ENCODE measurements at places on chromosomes 2 and 18.

GRCh38 chr2:126753501-126754212 lies 97.7 kb downstream of the GYPC start:
- no peak for DNase-seq

DNA sequence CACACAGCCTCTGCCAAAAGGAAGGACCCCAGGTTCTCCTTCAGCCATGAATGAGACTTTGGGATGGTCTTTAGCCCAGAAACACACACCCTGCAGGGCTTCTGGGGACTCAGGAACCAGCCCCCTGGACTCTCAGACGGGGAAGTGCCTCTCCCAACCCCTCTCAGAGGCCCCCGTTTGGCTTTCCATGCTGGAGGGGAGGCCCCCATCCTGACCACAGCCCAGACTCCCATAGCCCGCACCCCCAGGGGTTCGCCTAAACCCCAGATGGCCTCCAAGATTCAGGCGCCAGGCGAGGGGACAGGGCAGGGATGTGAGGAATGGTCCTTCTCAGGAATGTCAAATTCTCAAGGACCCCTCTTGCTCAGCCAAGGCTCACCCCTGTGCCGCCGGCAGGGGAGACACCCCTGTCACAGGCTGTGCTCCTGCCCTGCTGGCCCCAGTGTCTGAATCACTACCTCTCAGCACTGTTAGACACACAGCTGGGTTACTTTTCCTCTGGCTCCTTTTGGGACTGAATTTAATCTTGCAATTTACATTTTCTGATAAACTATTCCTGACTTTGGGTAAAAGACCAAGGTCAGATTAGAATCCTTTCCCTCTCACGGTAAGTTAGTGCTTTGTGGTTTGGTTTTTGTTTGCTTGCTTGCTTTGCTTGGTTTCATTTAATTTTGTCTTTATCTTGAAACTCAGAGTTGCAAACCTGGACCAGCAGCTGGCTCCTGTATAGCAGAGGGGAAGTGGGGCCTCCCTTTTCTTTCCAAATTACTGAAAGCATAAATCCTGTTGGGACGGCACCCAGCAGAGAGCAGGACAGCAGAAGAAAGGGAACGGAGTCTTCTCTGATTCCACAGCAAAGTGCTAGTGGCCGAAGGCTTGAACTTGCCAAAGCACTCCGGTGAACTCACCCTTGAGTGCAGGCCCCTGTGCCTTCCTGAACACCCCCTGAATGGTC lies 198.9 kb upstream of the RAB6C start:
- DNase-seq: no peak

DNA sequence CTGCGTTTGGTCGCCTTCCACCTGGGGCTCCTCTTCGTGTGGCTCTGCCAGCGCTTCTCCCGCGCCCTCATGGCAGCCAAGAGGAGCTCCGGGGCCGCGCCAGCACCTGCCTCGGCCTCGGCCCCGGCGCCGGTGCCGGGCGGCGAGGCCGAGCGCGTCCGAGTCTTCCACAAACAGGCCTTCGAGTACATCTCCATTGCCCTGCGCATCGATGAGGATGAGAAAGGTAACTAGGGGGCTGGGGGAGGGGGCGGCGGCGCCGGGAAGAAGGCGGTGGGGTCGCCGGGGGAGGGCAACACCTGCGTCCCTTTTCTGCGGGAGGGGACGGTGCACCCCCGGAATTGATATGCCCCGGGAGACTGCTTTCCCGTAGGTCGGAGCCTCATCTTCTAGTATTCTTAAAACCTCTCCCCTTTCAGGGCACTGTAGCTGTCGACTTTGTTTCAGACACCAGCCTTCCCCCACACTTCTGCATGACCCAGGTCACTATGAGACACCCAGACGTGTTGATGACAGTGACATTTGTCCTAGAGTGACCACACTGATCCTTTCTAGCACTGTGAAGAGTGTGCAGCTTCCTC lies 755 bp downstream of the SPAST start:
- peak; percentile 58 for DNase-seq

GRCh38 chr2:28310107-28310506 lies 82.6 kb upstream of the FOSL2 start:
- no peak for DNase-seq

DNA sequence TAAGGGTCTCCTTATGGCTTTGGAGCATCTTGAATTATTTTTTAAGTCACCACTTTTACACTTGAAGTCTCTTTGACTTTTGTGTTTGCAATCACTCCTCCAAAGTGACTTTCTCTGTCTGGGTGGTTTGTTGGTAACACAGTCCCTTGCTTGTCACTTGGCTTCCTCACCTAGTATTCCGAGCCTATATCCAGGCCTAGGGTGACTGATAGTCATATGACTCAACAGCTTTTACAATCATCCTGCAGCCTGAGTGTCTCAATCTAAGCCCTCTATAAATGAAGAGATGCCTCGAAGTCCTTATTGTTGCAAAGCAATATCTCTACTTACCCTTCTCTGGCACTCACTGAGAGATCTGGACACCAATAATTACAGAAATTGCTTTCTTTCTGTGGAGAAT lies 53.9 kb upstream of the SETBP1 start:
- no peak for DNase-seq

DNA sequence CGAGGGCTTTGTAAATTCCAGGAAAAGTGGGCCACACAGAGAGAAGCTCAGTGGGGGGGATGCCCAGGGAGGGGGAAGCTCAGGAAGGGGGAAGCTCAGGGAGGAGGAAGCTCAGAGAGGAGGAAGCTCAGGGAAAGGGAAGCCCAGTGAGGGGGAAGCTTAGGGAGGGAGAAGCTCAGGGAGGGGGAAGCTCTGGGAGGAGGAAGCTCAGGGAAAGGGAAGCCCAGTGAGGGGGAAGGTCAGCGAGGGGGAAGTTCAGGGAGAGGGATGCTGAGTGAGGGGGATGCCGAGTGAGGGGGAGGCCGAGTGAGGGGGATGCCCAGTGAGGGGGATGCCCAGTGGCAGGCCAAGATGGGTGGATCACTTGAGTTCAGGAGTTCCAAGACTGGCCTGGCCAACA lies 821 bp upstream of the CHRNG start:
- no peak for DNase-seq

DNA sequence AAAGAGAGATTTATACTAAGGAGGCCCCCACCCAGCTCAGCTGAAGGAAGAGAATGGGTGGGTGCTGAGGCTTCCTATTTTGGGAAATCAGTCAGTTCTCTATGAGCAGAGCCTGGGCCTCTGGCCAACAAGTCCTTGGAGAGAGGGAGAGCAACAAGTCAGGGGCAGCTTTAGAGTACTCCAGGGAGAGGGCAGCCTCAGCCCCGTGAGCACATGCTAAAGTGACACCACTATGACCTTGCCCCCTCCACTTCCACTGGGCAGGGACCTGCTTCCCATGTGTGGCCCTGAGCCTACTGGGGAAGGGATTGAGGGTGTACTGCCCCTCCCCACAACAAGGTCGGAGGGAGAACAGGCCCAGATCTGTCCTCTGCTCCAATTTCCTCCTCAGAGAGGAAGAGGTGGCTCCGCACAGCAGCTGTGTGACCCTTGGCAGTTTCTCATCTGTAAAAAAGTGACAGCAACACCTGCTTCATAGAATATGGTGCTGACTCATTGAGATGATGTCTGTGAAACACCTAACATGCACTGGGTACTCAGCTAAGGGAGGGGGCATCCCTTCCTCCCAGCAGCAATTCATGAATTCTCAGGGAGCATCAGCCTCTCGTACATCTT lies 72.9 kb downstream of the CLHC1 start:
- DNase-seq: peak; percentile 33

DNA sequence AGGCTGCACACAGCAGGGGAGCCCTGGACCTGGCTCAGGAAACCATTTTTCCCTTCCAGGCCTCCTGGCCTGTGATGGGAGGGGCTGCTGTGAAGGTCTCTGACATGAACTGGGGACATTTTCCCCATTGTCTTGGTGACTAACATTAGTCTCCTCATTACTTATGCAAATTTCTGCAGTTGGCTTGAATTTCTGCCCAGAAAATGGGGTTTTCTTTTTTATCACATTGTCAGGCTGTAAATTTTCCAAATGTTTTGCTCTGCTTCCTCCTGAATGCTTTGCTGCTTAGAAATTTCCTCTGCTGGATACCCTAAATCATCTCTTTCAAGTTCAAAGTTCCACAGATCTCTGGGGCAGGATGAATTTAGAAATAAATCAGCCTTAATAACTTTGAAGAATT lies 78.2 kb downstream of the EHBP1 start:
- no peak for DNase-seq

DNA sequence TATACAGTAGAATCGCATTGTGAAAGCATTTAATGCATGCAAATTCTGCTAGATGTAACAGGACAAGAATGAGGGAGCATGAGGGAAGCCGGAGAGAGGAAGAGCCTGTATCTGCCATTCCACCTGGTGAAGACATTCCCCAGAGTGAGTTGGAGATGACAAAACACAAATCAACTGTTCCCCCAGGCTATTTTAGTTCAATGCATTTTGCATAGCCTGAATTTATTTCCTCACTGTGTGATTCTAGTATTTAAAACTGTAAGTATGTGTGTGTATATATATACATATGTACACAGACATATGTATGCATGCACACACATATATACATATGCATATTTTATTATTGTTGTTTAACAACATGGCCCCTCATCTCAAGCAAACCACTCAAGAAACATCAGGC lies 54.7 kb downstream of the CCDC68 start:
- DNase-seq: no peak

GRCh38 chr2:224284134-224284946 lies 117.6 kb downstream of the FAM124B start:
- DNase-seq: peak; percentile 4

- no peak for DNase-seq
Observed at GRCh38 chr2:174338671-174339560, 4.2 kb downstream of the SP9 start.

GRCh38 chr2:20403774-20404312 lies 43.0 kb upstream of the RHOB start:
- DNase-seq: no peak

DNA sequence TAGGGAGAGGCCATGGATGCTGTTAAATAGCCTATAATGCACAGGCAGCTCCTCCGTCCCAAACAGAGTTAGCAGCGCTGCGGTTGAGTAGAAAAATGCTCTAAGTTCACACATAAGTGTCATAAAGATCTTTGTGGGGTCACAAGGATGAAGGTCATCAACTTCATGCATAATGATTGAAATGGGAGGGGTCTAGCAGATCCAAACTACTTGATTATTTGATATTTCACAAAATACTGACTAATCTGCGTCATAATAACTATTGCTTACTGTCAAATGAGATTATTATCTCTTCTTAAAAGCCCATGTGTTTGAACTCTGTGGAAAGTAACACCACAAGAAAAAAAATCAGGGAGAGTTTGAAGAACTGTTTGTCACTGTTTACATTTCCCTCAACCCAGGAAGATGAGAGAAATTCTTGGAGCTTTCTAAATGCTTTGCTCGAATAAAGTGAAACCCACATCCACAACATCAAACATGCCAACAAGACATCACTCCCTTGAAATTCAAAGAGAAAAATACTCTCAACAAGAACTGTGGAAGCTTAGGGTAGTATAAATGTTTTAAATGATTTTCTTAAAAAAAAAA lies 50.5 kb upstream of the CREB1 start:
- DNase-seq: no peak

GRCh38 chr18:55031979-55032378 lies 72.7 kb upstream of the CCDC68 start:
- DNase-seq: no peak

DNA sequence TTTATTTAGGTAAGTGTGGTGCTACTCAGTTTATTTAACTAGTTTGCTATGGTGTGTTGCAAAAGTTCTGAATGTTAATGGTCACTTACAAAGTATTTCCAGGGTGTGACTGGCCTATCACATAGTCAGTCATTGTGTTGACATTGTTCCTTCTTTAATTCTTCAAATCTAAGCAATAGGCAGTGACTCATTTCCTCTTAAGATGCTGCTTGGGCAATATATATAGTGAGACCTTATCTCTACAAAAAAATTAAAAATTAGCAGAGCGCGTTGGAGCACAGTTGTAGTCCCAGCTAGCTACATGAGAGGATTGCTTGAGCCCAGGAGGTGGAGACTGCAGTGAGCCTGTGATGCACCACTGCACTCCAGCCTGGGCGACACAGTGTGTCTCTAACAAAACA lies 5.8 kb upstream of the CCDC88A start:
- DNase-seq: no peak

DNA sequence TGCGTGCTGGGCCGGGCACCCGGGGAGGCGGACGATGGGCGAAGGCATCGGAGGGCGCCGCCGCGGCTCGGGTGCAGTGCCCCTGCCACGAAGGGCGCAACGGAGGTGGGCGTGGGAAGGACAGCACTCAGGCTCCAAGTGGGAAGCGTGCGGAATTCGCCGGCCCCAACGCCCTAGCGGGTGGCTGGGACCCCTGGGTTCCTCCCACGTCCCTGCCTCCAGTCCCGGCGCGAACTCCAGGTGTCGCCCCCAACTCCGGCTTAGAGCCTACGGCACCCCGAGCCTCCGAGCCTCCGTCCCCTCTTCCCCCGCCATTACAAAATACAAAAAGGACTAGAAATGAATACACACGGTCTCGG lies 1.3 kb downstream of the CYP27C1 start:
- DNase-seq: no peak

DNA sequence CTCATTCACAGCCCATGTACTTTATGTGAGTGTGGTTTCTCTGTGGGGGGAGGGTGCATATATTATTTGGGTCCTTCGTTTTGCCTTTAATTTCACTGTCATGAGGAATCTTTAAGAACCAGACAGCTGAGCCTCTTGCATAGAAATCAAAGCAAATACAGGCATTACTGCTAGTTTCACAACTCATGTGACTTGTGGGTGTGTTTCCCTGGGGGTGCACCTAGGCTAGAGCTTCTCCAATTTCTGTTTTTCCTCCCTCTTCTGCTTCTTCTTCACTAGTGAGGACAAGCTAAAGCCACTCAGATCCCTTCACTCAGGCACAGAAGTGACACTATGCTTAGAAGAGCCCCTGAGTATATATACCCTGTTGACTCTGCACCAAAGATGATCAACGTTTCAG lies 131.4 kb downstream of the ACOXL start:
- no peak for DNase-seq

DNA sequence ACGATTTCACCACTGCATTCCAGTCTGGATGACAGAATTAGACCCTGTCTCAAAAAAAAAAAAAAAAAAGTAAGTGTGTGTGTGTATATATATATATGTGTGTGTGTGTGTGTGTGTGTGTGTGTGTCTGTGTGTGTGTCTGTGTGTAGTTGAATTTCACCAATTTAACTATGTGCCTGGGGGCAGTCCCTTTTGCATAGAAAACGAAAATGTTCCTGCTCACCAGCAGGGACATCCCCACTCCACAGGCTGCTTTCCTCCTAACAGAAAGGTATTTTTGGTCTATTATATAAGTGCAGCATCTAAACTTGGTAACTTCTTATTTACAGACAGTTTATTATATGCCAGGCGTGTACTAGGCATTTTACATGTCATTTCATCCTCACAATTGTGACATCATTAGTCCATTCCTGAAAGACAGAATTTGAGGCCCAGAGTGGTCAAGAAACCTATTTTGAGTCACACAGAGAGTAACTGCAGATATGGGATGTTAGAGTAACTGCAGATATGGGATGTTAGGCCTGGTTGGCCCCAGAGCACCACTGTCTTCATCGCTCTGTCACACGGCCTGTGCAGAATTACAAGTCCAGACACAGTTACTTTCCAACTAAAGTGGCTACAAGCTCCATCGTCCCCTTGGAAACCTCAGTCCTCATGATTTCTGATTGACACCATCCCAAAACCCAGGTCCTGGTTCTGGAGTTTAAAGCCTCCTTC lies 9.3 kb upstream of the TTL start:
- no peak for DNase-seq

GRCh38 chr2:72999729-73000725 lies 71.5 kb downstream of the SFXN5 start:
- peak; percentile 60 for DNase-seq
